Right cardiac atrium (tissue), 5 donors: ENCODE measurements at places on chromosomes 1 and 21. TPM values are rescaled to one million over a fixed set of nuclear protein-coding genes. Genes with fewer than 3 reads are reported as not detected.

The IGSF9 gene
- 1.3 TPM for polyA plus RNA-seq

The TNFSF4 gene
- polyA plus RNA-seq, result 1.3 TPM

The TIAM1 gene
- polyA plus RNA-seq, result 3.9 TPM

The LIN28A gene
- not detected for polyA plus RNA-seq

The TAF13 gene
- polyA plus RNA-seq, result 56.7 TPM
